ENCODE measurements at places on chromosomes 5 and 9.

GRCh38 chr5:143402553-143403333 is 743 bp downstream of the NR3C1 start:
- peak; percentile 58 for DNase-seq

DNA sequence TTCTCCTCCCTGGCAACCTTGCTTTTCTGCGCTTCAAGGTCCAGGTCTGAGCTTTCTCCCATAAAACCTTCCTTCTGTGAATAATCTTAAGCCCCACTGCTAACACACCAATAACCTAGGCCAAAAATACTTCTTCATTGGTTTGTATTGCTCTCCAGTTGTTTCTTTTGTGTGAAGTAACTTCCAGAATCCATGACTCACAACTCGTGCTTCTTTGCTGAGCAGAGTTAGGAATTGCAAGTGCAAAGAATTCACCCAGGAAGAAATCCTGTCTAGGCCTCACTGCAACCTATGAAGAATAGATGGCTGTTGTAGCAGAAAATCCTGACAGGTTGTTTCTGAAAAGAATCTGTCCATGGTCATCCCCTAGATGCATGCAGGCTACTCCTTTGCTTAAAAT is 295.7 kb downstream of the MED10 start:
- DNase-seq = no peak

GRCh38 chr5:142106061-142106460 is 2.5 kb upstream of the NDFIP1 start:
- no peak for DNase-seq

GRCh38 chr5:178198706-178199105 is 5.6 kb upstream of the HNRNPAB start:
- no peak for DNase-seq

DNA sequence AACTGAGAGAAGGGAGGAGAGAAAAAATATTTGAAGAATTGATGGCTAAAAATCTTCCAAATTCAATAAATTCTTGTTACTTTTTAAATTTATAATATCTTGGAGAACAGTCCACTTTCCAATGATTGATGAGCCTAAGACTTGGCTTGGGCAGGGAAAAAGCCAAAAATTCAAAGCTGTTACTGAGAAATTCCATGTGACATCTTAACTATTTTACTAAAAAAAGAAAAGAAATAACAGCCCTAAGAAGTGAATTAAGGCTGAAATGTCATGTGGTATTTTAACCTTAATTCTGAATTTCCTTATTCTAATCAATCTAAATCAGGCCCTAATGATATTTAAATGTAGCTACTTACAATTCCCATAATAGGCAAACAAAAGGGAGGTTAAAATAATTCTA is 53.4 kb downstream of the CETN3 start:
- DNase-seq = no peak

GRCh38 chr9:95157481-95158151 is 159.9 kb downstream of the FANCC start:
- no peak for DNase-seq

DNA sequence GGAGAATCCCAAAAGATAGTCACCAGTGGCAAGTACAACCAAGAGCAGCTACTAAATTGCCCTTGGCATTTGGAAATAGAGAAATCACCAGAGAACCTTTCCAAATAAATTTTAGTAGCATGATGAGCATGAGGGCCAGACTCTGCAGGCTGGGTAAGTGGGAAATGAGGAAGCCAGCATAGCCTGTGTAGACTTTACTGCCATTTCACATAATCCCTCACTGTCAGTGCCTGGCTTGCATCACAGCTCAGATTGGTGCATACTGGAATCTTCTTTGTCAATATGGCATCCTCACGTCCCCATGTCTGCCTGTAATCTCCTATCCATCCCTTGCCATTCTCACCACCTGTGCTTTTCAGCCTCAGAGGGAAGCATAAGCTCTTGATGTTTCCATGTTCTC is 14.5 kb downstream of the GRAMD2B start:
- no peak for DNase-seq

DNA sequence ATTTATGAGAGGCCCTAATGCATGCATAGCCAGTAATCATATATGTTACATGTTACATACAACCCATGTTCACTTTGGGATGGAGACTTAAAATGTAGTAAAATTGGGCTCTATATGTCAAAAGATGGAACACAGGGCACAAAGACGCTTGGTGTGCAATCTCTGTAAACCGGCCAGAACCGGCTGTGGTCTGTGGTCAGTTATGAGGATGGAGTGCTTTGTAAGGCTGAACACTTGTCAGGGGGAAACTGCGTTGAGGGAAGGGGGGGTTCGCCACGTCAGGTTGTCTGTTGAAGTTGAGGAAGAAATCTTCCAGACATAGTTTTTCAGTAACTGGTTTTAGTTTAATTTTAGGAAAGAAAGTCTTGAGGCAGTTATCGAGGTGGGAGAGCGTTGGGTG is 2.7 kb upstream of the CKMT2 start:
- no peak for DNase-seq

Measured in activated T-cell treated with anti-CD3 and anti-CD28 coated beads, Interleukin-2, amount 50 U/mL, for 72 hours (primary cell).